ENCODE measurements at places on chromosomes 12 and 14.
A peak's percentile ranks its signal among the peaks of the same experiment; 100 is the strongest.

GRCh38 chr12:43370263-43370662 lies 181.7 kb downstream of the ADAMTS20 start:
- peak; percentile 18 for DNase-seq

DNA sequence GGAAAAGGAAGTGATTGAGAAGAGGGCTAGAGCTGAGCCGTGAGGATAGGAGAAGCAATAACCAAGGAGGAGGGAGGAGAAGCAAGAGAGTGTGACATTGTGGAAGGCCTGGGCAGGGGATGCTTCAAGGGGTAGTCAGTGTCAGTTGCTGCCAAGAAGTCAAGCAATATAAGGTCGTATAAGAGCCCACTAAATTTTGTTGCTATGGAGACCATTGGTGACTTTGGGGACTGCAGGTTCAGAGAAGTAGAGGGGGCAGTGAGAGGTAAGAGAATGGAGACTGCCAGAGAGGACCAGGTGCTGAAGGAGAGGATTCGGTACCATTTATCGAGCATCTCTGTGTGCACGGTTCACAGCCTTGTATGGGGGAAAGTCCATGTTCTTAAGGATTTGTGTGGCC lies 3.1 kb upstream of the ATXN3 start:
- DNase-seq, result no peak

- DNase-seq, result no peak
These were observed 86.6 kb upstream of the TRAF3 start for GRCh38 chr14:102690509-102691286.

DNA sequence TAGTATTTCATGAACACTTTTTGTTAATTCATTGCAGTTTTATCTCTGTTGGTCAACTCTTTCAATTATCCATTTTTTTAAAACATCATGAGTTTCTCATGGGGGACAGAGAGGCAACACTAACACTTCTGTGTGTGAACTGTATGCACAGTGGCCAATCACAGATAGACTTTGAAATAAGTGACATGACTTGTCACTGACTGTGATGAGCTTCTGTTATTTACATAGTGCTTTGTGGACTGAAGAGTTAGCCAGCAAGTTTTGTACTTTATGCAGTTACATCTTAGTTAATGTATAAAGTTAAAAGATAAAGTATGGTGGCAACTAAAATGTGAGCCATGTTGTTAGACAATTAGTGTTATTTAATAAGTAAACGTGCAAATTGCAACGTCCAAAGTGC lies 16.1 kb downstream of the FERMT2 start:
- DNase-seq, result no peak

GRCh38 chr12:74794522-74794921 lies 256.9 kb downstream of the ATXN7L3B start:
- no peak for DNase-seq

- DNase-seq, result no peak
These were observed 15.2 kb upstream of the EIF5 start for GRCh38 chr14:103318750-103319419.

GRCh38 chr12:2683283-2684025 lies 111.3 kb upstream of the FKBP4 start:
- DNase-seq, result no peak

GRCh38 chr12:1797011-1797901 lies 23.1 kb upstream of the LRTM2 start:
- no peak for DNase-seq

DNA sequence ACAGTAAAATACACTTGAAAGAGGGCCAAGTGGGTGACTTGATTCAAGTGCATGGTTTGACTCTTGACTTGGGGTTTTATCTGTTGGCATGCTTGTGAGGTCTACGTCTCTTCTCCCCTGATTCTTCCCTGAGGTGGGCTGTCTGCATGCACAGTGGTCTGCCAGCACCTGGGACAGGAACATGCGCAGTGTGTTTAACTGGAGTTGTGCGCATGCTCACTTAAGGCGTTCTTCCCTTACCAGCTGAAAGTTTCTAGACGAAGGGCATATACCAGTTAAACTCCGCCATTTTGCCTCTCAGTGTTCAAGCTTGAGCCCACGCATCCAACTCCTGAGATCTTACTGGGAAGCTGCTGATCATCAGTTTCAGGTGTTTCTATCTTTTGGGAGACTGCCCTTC lies 38.5 kb downstream of the GLRX5 start:
- DNase-seq, result no peak

GRCh38 chr14:92968291-92969020 lies 45.5 kb downstream of the CHGA start:
- no peak for DNase-seq

- no peak for DNase-seq
These were observed 5.3 kb upstream of the UBC start for GRCh38 chr12:124919521-124920352.

GRCh38 chr14:59247801-59248584 lies 59.5 kb downstream of the DAAM1 start:
- DNase-seq, result no peak

GRCh38 chr12:51118706-51119105 lies 35.3 kb upstream of the CSRNP2 start:
- peak; percentile 27 for DNase-seq

- no peak for DNase-seq
These were observed 9.5 kb upstream of the CALM1 start for GRCh38 chr14:90387206-90387760.

DNA sequence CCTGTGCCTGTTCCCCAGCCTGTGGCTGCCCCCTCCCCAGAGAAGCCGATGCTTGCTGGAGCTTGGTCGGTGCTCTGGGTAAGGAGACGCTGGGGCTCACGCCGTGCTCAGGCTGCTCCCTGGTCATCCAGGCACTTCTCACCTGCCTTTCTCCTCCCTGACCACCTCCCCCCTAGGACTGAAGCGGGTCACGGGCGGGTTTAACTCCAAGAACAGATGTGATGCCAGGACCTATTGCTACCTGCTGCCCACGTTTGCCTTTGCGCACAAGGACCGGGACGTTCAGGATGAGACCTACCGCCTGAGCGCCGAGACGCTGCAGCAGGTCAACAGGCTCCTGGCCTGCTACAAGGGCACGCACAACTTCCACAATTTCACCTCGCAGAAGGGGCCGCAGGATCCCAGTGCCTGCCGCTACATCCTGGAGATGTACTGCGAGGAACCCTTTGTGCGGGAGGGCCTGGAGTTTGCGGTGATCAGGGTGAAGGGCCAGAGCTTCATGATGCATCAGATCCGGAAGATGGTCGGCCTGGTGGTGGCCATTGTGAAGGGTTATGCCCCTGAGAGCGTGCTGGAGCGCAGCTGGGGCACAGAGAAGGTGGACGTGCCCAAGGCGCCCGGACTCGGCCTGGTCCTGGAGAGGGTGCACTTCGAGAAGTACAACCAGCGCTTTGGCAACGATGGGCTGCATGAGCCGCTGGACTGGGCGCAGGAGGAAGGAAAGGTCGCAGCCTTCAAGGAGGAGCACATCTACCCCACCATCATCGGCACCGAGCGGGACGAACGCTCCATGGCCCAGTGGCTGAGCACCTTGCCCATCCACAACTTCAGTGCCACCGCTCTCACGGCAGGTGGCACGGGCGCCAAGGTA lies 8.4 kb upstream of the EP400 start:
- DNase-seq, result no peak

GRCh38 chr12:130952171-130952954 lies 1.3 kb upstream of the ADGRD1 start:
- DNase-seq, result no peak

GRCh38 chr14:43949400-43949799 lies 557.7 kb downstream of the FSCB start:
- no peak for DNase-seq

DNA sequence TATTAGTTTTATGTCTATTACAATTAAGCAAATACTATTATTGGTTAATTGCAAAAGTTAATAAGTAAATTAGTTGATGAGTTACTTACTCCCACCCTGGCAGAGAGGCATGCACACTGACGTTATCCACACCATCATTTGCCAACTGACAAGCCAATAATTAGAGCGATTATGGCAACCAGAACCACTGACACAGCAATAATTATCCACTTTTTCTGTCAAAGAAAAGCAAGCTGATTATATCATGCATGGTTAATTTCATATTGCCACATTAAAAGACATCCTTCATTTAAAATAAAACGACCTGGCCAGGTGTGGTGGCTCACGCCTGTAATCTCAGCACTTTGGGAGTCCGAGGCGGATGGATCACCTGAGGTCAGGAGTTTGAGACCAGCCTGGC lies 43.1 kb downstream of the STX2 start:
- no peak for DNase-seq

DNA sequence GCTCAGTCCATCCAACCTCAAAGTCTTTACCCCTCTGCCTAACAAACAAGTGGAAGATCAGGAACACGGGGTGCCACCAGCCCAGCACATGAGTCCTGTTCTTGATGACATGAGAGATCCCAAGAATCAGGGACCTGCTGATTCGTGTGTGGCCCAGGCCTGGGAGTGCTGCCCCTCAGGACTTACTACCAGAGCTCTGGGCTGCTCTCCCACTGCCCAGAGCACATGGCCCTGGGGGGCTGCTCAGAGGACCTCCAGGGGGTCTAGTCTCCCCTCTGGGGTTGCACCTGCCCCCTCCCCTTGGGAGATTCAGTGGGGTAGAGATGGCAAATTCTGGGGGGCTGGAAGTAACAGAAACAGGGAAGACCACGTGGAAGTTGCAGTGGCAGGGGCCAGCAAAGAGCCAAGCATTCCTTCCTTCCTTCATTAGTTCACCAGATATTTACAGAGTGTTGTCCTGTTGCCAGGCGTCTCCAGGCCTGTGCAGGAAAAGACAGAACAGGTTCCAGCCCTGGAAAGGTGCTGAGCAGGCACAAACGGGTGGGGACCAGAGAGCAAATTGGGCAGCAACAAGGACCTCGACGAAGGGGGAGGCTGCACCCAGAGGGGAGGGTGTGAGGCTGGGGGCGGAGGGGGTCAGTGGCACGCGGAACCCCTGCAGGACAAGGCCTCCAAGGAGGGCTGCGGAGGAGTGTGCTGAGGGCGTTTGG lies 45.1 kb upstream of the MEG3 start:
- no peak for DNase-seq

DNA sequence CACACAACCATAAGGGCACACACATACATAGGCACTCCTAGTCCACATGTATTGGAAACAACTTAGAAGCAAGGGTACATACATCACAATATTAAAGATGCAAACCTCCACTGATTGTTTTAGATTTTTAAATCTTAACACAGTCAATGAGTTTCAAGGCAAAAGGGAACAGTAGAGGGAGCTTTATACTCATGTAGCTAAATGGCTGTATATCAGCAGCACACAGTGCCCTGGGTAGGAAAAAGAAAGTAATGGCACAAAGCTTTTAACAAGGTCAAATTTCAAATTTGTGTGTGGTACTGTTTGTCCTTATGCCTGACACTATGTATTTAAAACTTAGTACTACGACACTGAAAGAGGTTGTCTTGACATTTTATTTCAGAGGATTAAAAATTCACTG lies 262.0 kb downstream of the MED13L start:
- no peak for DNase-seq

- no peak for DNase-seq
These were observed 107.1 kb upstream of the BCAT1 start for GRCh38 chr12:25056011-25056410.

DNA sequence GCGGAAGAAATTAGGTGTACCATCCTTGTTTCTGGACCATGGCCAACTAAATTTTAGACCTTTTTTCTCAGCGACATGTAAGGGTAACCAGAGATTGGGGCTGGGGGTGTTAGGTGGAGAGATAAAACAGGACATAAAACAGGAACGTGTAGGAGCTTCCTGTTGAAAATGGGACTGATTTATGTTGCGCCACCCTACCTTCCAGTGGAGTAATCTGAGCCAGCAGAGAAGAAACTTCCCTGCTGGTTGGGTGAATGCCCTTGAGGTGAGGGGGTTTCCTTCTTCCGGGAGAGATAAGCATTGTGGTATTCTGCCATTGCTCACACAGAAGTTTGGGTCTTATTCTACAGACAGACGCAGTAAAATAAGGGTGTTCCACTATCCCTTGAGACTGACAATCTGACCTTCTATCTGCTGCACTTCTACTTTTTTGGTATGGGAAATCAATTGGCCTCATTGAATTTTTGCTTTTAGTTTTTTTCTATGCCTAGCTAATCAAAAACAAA lies 417.6 kb downstream of the PCNX1 start:
- DNase-seq, result no peak

DNA sequence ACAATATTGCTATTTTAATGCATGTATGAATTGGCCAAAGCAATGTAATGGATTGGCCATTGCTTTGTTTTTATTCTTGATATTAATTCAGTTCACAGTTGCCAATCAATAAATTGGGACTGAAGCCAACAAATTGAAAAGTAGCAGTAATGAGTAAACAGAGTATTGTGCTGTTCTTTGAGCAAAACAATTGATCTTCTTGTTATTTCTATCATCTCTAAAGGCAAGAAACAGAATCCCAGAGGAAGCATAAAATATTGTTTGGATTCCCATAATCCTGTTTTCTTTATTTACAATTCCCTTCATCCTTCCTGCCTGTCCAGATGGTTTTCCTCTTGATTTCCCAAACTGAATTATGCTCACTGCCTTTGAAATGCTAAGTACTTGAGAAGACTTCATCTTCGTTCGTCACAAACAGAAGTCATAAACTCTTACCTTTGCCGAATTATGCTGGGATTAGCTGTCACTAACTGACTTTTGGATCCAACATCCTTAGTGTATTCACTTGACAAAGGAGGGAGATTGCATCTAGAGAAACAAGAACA lies 85.9 kb downstream of the ST8SIA1 start:
- DNase-seq, result no peak

DNA sequence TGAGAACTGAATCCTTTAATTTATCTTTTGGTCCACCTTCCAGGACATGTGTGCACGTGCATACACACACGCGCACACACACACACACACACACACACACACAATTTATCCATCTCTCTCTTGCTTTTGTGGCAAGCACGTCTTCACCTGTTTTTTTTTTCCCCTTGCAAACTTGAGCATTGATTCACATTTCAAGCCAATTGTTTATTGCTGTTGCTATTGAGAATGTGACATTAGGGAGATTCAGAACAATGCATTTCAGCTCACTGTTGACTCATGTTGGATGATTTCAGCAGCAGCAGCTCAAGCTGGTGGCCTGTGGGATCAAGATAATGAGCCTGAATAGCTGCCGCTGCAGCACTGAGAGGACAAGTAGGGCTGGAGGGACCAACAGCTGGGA lies 128.9 kb downstream of the SNAPC1 start:
- DNase-seq, result no peak

DNA sequence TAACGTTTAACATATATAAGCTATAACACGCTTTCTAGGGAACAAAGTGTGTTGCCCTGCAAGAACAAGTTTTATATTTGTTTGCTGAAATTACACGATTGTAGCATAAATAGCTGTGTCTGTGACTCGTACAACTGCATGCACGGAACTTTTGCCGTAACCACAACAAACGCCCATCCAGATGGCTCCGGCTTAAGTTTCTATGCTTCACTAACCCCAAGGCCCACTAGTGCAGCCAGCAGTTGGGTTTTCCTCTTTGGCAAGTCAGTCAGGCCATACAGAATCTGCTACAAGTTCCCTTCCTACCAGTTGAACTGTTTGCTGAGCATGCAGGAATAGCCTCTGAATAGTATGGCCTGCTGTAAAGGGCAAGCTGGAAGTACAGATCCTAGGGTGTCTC lies 12.1 kb downstream of the CSRP2 start:
- no peak for DNase-seq

DNA sequence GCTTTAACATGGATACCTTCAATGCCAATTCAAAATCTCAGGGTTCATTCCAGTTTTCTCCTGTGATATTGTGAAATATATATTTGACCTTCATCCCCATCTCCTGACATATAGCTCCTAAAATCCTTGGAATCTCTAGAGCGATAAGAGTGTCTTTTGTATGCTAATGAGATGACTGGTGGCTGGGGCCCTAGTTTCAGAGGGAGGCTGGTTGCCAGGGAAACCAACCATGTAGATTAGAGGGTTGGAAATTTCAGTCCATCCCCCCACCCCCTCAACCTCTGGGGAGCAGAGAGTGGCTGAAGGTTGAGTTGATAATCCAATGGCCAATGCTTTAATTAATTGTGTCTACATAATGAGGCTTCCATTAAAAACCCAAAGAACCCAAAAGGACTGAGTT lies 59.4 kb downstream of the SDR9C7 start:
- DNase-seq, result no peak

Data from AG04450 (cell line).